ENCODE measurements at places on chromosomes 16 and 17.

- no peak for DNase-seq
Measured at GRCh38 chr17:57808882-57809281, 41.0 kb downstream of the MRPS23 start.

GRCh38 chr16:75475420-75475847 lies 10.9 kb upstream of the TMEM170A start:
- no peak for DNase-seq

- peak; percentile 91 for DNase-seq
Measured at GRCh38 chr17:13727441-13728171, 125.9 kb upstream of the HS3ST3A1 start.

DNA sequence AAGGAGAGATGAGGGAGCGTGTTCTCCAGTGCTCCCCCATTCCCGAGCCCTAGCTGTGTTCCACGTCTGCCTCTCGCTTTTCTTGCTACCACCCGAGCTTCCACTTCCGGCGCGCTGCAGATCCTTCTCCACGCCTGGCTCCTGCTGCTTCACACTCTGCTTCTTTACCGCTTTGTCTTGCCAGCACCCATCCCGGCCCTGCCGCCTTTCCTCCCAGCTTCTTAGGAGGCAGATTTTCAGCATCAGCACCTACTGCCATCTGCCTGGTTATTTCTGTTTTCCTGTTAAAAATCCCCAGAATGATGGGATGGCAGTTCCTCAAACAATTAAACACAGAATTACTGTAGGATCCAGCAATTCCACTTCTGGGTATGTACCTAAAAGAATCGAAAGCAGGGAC lies 64.7 kb downstream of the ELAC2 start:
- no peak for DNase-seq

DNA sequence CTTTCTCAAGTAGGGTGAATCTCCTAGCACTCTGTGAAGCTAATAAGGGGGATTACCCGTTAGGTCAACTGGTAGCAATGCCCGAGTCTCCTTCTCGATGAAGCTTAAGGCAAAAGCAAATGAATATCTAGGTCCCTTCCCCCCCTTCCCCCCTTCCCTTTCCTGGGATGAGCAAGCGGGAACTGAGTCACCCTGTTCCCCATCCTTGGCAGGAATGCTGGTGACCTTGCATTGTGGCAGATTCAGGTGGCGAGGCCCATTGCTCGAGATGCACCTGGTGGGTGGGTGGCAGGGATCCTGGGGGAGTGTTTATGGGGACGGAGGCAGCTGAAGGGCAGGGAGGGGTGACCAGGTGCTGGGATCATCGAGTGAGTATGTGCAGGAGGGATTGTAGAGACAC lies 7.1 kb downstream of the NXPH3 start:
- no peak for DNase-seq

GRCh38 chr16:67299269-67299668 lies 19.9 kb downstream of the PLEKHG4 start:
- no peak for DNase-seq

GRCh38 chr16:73389085-73389484 lies 341.2 kb upstream of the ZFHX3 start:
- no peak for DNase-seq

GRCh38 chr17:40922239-40922638 lies 15.2 kb downstream of the KRT23 start:
- peak; percentile 73 for DNase-seq

DNA sequence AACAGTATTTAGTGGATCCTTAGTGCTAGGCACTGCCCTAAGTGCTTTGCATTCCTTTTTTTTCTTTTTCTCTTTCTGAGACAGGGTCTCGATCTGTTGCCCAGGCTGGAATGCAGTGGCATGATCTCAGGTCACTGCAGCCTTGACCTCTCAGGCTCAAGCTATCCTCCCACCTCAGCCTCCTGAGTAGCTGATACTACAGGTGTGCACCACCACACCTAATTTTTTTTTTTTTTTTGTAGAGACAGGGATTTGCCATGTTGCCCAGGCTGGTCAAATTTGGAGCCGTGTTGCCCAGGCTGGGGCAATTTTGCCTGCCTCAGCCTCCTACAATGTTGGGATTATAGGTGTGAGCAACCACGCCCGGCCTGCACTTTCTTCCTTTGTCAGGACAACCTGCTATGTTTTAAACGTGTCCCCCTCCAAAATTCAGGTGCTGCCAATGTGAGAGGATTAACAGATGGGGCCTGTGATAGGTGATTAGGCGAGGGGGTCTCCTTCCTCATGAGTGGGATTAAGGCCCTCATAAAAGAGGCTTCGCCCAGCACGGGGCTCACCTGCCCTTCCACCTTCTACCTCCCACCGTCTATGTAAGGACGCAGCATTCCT lies 5.4 kb downstream of the NQO1 start:
- no peak for DNase-seq
